ENCODE measurements at places on chromosomes 12 and 14.
A peak's percentile ranks its signal among the peaks of the same experiment; 100 is the strongest.

GRCh38 chr14:51653079-51653774, 1.5 kb downstream of the FRMD6 start:
- DNase-seq = no peak
- no peaks in the 10 kb centered on the region for H3K36me3 ChIP-seq
- H3K4me3 ChIP-seq = peak overlapping the region; percentile 84
- H3K4me1 ChIP-seq = no peaks in the 10 kb centered on the region

GRCh38 chr14:75418850-75419768, 8.7 kb upstream of the JDP2 start:
- H3K4me1 ChIP-seq = peaks cover 14% of the 10 kb centered on the region
- H3K27me3 ChIP-seq = no peaks in the 10 kb centered on the region
- DNase-seq = peak; percentile 57
- H3K4me3 ChIP-seq = peak overlapping the region; percentile 45
- H3K27ac ChIP-seq = peak overlapping the region; percentile 62

GRCh38 chr12:132429946-132430643, 59.9 kb upstream of the FBRSL1 start:
- no peaks in the 10 kb centered on the region for H3K36me3 ChIP-seq
- no peaks in the 10 kb centered on the region for H3K27me3 ChIP-seq
- peaks cover 18% of the 10 kb centered on the region for H3K4me1 ChIP-seq
- no peak overlapping the region for H3K27ac ChIP-seq
- DNase-seq = no peak

- no peaks in the 10 kb centered on the region for H3K27me3 ChIP-seq
- no peaks in the 10 kb centered on the region for H3K4me1 ChIP-seq
- H3K27ac ChIP-seq = no peak overlapping the region
- H3K36me3 ChIP-seq = no peaks in the 10 kb centered on the region
Measured at GRCh38 chr12:131903270-131904255, 9.1 kb downstream of the ULK1 start.

DNA sequence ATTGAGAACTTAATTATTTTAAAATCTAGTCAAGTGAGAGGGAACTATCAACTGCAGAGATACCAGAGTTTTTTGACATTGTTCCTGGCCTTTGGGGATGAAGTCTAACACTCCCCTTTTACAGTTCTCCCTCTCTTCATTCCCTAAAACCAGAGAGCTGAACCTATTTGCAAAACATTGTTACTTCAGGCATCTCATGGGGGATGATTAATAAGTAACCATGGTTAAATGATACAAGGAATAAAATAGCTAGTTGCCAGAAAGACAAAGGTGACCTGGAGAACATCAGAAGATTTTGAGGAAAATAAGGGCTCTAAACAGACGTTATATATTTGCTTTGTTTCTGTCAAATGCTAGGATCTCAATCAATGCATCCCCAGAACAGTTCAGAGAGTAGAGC, 42.3 kb downstream of the PDE6H start:
- no peak overlapping the region for H3K4me3 ChIP-seq
- no peaks in the 10 kb centered on the region for H3K27me3 ChIP-seq
- no peak for DNase-seq
- H3K4me1 ChIP-seq = peaks cover 6% of the 10 kb centered on the region
- H3K36me3 ChIP-seq = no peaks in the 10 kb centered on the region

- DNase-seq = no peak
- H3K4me1 ChIP-seq = peaks cover 23% of the 10 kb centered on the region
- H3K27ac ChIP-seq = no peak overlapping the region
- H3K27me3 ChIP-seq = no peaks in the 10 kb centered on the region
- no peak overlapping the region for H3K4me3 ChIP-seq
Measured at GRCh38 chr14:95523051-95523814, 6.8 kb upstream of the SYNE3 start.

DNA sequence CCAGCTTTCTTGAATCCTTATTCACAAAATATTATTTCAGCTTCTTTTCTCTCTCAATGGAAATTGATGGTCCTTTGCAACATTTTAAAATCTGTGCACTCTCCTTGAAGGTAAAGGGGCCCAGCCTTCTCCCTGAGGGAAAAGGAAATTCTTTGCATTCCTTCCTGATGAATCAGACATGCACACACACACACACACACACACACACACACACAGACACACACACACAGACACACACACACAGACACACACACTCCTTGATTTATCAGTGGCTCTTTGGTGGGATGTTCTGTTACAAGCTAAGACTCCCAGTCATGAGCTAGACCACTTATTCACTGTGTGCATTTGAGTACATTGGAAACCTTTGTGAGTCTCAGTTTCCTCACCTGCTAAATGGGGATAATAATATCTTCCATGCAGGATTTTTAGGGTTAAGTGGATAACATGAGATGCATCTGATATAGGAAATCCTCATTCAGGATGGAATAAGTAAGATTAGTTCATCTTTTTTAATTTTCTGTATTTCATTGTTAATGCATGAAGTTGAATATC, 45.1 kb upstream of the HMGA2 start:
- H3K4me3 ChIP-seq = no peak overlapping the region
- DNase-seq = no peak
- H3K27ac ChIP-seq = no peak overlapping the region
- H3K4me1 ChIP-seq = no peaks in the 10 kb centered on the region

DNA sequence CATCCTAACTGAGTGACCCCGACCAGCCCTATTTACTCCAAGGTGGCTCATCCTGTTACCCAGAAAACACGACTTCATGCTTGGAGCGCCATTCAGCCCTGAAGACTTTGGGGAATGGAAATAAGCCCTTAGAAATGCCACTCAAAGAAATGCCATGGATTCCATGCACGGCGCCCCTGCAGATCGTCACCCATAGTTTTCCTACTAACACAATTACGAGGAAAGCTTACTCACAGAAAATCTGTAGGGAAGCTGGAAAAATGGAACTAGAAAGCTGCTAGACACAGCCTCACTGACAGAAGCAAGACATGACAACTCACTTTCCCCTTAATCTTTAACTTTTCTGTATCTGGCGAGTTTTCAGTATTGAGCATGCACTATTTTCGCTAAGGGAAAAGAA, 19.5 kb downstream of the NUAK1 start:
- H3K4me1 ChIP-seq = no peaks in the 10 kb centered on the region
- no peak overlapping the region for H3K27ac ChIP-seq
- peaks cover 3% of the 10 kb centered on the region for H3K27me3 ChIP-seq
- DNase-seq = no peak

Data from GM12878 (cell line).